Mesothelial cell of epicardium (in vitro differentiated cells): ENCODE measurements at places on chromosomes 3 and 15. TPM values are rescaled to one million over a fixed set of nuclear protein-coding genes. Genes with fewer than 3 reads are reported as not detected.

GOLGA6C gene
- total RNA-seq = 0.20 TPM in 1 of 3 replicates, not detected in the others

PCCB gene
- 29.2 to 31.2 TPM (median 31.1 TPM) in 3 replicates for total RNA-seq

FANCD2OS gene
- not detected in 3 replicates for total RNA-seq

HTR3E gene
- not detected in 3 replicates for total RNA-seq

UBAP1L gene
- 10.7 to 11.6 TPM (median 10.9 TPM) in 3 replicates for total RNA-seq

THSD4 gene
- 82.0 to 93.9 TPM (median 83.4 TPM) in 3 replicates for total RNA-seq
